NCI-H187 (cell line): ENCODE measurements at places on chromosomes 1 and 21.
A peak's percentile ranks its signal among the peaks of the same experiment; 100 is the strongest.

- DNase-seq, result no peak
Measured at GRCh38 chr1:80384083-80384830, 1377.7 kb upstream of the ADGRL4 start.

DNA sequence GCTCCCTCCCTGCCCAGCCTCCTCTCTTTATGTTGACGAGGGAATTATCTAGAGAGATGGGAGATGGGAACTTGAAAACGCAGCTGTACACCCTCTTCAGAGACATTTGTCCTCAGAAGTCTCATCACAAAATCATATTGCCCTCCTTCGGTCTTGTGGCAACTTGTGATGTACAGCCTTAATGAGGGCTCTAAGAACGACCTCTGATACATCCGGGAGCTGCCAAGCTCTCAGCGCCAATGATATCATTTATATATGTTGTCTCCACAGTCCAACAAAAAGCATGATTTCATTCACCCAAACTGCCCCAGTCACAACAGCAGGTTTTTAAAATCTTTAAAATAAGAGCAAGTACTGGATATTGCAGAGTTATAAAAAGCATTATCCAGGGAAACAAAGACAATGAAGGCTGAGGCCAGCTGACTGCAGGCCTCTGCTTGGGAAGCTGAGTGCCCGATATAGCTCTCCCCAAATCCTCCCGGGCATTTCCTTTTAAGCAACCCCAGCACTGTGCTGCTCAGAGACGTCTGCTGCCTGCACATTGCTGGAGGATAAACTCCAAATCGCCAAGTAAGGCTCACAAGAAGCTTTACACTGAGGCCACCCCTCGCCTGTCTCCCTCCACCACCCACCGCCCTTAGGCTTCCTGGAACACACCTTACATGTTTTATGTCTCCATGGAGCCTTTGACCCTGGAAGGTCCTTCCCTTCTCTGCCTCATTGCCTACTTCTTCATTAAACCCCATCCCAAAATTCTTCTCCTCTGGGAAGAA, 236.1 kb downstream of the C1orf94 start:
- DNase-seq, result no peak

DNA sequence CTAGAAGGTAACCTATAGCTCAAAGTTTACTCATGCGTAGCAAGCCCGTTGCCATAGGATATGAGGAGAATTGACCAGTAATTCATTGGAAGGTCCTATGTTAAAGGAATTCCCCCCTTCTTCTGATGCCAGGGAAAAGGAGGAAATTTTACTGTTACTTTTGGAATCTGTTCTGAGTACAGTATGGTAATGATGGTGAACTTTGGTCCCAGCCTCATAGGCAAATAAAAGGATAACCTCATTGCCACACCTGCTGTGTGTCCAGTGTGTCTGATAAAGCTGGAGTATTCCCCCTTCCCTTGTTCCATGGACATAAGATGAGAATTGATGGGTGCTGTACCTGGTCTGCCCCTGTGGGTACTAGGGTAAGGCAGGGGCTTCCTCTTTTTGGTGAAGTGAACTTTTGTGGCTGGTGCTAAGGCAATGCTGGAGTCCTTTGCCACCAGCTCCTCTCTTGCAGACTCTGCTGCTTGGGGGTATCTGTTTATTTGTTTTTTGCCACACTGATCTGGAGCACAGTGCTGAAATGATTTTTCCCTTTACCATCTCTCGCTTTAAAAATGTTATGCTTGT, 22.2 kb downstream of the MPZ start:
- DNase-seq, result no peak

GRCh38 chr1:6184083-6184783, 4.1 kb upstream of the CHD5 start:
- DNase-seq, result no peak

DNA sequence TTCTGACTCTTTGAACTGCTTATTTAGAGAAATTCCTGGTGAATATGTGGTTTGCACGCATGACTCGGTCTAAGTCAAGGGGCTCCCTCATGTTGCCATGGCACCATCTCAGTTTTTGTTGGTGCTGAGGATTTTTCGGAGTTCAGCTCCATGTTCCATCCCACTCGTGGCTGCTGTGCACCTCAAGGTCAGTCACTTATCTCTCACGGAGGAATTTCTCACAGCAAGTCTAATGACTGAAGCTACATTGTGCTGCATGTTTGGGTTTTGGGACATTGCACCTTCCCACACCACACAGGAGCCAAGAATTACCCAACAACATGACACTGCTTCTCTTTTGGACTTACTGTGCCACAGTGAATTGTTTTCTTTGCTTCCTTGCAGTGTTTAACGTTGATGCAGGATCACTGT, 269.9 kb downstream of the NCAM2 start:
- no peak for DNase-seq

DNA sequence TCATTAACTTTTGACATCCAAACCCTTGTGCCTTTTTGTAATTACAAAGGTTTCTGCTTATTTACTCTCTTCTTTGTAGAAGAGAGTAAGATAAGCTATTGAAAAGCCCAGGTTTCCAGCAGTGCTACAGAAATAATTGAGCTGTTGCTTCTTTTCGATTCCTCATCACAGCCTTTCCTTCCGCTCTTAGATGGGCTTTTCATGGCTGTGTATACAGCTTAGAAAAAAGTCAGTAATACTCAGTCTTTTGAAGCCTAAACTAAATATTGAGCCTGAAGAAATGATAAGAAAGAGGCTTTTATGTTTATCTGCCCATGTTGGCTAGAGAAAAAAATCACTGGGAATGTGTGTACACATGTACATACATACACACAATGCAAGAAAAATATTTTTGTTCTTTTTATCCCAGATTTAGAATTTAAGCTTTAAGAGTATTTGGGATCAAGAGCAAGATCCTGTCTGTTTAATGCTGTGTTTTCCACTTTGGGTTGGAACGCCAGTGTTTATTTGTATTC, 172.4 kb downstream of the VPS13D start:
- DNase-seq, result no peak

GRCh38 chr1:118021668-118022067, 92.1 kb downstream of the WDR3 start:
- no peak for DNase-seq

DNA sequence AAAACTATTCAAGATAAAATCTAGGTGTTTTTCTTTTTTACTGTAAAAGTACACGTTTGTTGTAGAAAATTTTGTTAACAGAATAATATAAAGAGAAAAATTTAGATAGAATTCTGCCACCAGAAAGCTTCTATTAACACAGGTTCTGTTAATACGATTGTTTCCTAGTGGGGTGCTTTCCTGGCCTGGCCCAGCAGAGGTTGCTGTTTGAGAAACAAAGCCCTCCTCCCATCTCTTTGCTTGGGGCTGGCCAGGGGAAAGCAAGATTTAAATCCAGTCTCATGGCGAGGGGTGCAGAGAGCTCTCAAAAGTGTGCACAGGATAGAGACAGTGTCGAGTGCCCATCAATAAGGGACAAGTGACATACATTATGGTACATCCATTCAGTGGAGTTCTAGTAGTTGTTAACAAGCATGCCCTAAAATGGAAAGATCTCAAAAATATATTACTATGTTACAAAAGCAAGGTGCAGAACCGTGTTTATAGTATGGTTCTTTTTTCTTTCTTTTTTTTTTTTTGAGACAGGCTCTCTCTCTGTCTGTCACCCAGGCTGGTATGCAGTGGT, 14.6 kb upstream of the ACBD3 start:
- DNase-seq, result no peak

DNA sequence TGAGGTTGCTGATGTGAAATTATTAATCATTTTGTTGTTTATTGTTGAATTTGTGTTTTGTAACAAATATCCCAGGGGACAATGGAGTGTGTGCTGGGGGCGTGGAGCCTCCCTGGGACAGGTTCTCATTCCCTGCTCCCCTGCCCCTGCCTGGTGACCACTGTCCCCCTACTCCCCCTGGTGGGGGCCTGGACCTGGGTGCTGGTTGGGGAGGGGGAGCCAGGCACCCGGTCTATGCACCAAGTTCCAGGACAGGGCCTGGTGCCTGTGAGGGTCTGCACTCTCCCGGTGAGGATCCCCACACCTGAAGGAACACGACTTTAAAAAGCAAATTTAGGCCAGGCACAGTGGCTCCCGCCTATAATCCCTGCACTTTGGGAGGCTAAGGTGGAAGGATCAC, 42.4 kb downstream of the CHD5 start:
- no peak for DNase-seq

DNA sequence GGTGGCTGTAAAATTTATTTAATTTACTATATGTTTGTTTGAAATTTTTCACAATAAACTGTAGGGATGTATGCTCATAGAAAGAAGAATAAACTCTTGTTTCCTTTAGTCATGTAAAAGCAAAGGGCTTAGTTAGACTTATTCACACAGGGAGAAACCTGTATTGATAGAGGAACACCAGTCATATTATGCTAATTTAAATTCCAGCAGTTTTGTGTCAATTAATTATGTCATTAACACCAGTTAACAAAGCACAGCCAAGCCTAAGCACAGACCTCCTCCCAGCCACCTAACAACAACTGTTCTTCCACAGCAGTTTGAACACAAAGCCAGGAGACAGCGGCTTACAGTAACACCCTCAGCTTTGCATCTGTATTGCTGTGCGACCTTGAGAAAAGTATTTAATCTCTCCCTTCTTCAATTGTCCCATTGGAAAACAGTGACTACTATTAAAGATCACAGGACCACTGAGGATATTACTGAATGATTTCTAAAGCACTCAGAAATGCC, 260.8 kb upstream of the RRP15 start:
- no peak for DNase-seq

- DNase-seq, result no peak
Measured at GRCh38 chr1:83910461-83910860, 88.5 kb downstream of the TTLL7 start.

DNA sequence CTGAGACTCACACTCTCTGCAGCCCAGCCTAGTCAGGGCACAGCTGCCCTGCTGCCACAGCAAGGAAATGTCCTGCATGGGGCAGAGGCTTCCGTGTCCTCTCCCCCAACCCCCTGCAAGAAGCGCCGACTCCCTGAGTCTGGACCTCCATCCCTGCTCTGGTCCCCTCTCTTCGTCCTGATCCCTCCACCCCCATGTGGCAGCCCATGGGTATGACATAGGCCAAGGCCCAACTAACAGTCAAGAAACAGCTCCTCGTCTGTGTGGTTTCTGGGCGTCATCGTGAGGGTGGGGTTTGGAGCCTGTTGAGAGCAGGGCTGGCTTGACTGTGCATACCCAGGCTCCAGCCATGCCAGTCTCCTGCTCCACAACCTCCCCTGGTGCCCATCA, 19.5 kb downstream of the FAAH start:
- no peak for DNase-seq

GRCh38 chr1:4027008-4027407, 126.9 kb upstream of the C1orf174 start:
- no peak for DNase-seq

GRCh38 chr1:16446116-16446515, 5.6 kb downstream of the NECAP2 start:
- no peak for DNase-seq

DNA sequence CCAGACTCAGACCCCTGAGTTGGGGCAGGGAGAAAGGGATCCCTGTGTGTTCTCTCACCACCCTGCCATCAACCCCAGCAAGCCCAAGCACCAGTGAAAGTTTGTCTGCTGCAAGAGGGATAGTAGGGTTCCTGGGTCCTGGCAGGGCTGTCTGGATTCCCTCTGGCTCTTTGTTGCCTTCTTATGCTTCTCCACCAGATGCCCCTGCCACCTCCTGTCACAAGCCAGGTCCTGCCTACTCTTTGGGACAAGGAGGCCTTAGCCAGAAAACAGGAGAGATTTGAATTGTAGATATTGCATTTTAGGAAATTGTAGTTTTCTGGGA, 21.7 kb downstream of the UBE2T start:
- DNase-seq, result no peak

GRCh38 chr21:21291883-21292569, 293.8 kb downstream of the NCAM2 start:
- DNase-seq, result no peak

DNA sequence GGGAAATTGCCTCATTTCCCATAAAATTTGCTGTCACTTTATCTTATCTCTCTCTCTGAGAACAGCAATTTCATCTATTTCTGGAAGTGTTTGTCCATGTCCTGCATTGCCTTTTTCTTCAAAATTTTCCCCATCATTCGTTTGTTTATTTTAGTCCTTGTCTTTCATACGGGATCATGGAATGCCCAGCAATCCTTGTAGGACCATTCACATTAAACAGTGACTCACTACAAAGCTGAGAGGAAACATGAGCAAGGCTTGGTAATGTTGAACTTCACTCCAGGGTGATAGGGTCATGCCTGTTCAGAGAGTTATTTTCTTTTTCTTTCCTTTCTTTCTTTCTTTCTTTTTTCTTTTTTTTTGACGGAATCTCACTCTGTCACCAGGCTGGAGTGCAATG, 32.2 kb upstream of the HNRNPU start:
- DNase-seq, result no peak

GRCh38 chr1:32718036-32718435, 15.5 kb upstream of the SYNC start:
- DNase-seq, result no peak

- peak; percentile 20 for DNase-seq
Measured at GRCh38 chr1:89261926-89262515, 10.6 kb downstream of the GBP5 start.

GRCh38 chr21:35156293-35157278, 107.5 kb upstream of the RUNX1 start:
- no peak for DNase-seq

- DNase-seq, result peak; percentile 33
Measured at GRCh38 chr1:209844695-209845407, 17.1 kb downstream of the UTP25 start.

DNA sequence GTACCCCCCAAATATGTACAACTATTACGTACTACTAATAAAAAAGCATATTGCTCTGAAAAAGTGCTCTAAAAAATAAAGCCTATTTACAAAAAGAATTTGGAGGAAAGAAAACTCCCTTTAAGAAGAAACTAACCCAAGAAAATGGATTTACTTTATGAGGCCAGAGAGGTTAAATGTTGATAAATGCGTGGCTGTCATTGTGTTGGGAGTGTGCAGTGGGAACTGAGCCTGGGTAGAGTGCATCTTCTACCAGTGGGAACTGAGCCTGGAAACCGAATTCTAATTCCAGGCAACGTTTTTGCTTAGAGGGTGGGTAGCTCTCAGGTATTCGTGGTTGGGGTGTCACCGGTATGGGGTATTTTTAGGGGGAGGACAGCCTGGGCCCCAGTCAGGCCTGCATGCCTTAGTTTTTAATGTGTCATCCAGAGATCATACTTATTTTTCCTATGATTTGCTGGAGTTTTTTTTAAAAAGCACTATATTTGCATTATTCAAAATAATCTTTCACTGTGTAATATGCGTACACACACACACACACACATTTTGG, 24.1 kb upstream of the RNF187 start:
- DNase-seq, result no peak

GRCh38 chr21:20351138-20351537, 647.1 kb upstream of the NCAM2 start:
- no peak for DNase-seq
